Renal pelvis (tissue), 12 donors: ENCODE measurements at places on chromosomes 5 and 9.

GRCh38 chr5:38009749-38010358 is 170.0 kb upstream of the GDNF start:
- peak; percentile 57 for DNase-seq

DNA sequence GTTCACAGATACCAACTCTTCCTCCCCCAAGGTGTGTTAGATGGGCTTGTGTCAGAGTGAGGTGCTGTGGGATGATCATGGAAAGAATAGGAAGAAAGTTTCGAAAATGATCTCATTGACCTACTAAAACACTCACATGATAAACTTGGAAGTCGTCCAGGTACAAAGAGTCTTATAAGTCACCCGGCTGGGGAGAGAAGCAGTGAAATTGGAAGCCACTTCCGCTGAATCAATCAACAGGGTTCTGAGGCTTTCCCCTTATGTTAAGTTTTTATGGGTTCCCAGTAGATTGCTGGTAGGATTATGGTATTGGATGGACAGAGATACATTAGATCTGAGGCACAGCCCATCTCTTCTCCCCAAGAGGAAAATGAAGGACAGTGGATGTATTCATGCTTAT is 218.8 kb upstream of the MSX2 start:
- DNase-seq, result no peak

DNA sequence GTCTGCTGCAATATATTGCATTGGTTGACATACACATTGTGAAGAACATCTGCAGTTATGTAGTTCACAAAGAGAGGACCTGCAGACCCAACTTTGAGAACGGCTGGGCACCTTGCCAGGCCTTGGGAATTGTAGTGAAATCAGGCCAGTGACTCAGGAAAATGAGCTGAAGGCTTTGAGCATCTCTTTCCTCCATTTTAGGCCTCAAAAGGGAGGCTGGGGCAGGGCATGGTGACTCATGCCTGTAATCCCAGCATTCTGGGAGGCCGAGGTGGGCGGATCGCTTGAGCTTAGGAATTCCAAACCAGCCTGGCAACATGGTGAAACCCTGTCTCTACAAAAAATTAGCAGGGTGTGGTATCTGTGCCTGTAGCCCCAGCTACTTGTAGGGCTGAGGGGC is 1.4 kb upstream of the IPPK start:
- no peak for DNase-seq

DNA sequence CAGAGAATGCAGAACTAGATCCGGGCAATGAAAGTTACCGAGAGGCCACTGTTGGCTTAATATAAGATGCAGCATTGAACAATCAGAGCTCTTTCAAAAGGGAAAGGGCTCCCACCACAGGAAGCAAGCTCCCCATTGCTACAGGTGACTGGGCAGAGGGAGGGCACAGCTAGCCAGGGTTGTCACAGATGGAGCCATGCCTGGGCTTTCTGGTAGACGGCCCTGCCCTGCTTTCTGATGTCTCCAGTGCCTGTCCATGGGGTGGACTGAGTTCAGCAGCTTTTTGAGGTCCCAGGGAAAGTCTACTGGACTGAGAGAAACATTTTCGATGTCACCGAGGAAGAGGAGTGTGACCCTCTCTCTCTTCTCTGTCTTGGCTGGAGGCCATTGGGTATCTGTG is 14.1 kb downstream of the RGS3 start:
- no peak for DNase-seq

- no peak for DNase-seq
Measured at GRCh38 chr9:129995409-129996160, 47.4 kb downstream of the FNBP1 start.

DNA sequence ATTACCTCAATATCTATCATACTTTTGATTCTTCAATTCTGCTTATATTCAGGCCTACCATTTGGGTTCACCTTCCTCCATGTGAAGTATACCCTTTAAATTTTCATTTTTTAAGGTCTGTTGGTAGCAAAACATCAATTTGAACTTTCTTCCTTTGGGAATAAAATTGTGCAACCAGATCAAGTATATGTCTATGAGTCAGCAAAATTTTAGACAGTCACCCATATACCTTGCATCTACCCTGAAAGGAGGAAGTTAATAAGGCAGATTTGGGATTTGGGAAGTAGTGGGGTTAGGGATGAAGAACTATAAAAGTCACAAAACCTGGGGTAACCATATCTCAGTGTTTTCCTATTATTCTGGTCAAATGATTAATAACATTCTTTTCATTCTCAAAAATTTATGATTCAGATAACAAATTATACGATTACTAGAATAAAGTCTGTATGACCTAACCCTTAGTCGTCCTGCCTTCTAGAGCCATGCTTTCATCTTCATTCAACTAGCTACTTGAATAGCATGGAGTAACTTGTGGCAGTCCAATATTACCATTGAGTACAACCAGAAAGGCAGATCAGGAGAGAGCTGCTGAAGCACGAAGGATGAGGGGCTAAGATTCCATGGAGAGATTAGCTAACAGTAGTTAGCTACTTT is 2.8 kb upstream of the IL33 start:
- no peak for DNase-seq

DNA sequence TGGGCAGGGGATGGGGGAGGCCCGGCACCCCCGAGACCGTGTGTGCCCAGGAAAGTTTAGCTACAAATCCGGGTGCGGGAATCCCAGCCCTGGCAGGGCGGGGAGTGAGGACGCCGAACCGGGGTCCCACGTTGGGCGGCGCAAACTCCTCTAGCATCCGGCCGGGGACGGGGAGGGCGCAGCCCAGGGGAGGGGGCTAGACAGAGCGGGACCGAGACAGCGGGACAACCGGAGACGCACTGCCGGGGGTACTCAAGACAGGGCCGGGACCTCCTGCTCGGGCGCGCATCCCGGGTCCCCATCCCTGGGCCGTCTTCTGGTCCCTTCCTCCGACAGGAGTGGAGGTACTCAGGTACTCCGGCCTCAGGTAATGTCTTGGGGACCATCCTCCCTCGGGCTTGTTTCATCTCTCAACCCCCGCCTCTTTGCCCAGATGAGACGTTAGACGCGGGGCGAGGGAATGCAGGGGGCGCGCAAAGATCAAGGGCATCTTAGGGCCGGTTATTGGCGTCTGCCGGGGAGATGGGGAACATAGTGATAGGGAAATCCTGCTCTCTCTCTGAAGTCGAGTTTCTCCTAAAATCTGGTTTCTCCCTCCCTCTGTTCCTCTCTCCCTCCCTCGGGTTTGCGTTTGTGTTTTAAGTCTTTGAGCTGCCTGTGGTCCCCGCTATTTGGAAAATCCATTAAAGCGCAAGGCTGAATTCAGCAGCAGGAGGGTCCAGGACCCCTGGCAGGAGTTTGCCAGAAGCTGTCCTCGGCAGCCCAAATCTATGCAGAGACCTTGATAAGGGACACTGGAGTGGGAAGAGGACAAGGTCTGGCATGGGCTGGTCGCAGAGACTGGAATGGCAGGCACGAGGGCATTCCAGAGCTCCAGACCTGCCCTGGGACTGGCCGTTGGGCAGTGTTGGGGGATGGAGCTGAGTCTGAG is 815 bp downstream of the PDZD2 start:
- no peak for DNase-seq

DNA sequence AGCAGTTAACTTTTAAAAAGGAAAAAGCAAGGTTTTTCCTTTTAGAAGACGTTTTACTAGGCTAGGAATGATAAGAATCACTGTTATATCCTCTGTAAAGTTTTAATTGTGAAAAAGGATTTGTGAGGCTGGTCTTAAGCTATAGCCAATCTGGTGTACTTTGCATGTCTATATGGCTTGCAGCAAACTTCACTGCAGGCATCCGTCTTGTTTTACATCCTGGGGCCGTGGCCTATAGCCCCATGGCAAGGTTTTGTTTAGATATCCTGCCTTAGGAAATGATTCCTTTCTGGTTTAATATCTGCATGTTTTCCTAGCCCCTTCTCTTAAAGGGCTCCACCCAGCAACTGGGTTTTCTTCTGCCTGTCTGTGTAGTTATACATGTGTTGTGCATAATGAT is 272.8 kb downstream of the ICE1 start:
- DNase-seq, result no peak

- no peak for DNase-seq
Measured at GRCh38 chr5:17129093-17129849, 88.2 kb upstream of the BASP1 start.

GRCh38 chr9:36442710-36443109 is 42.6 kb upstream of the RNF38 start:
- DNase-seq, result no peak

GRCh38 chr5:164722702-164723101 is 1217.3 kb downstream of the MAT2B start:
- DNase-seq, result no peak

- DNase-seq, result no peak
Measured at GRCh38 chr5:79273341-79273740, 37.4 kb downstream of the JMY start.

- no peak for DNase-seq
Measured at GRCh38 chr5:93899026-93899600, 157.7 kb upstream of the POU5F2 start.

DNA sequence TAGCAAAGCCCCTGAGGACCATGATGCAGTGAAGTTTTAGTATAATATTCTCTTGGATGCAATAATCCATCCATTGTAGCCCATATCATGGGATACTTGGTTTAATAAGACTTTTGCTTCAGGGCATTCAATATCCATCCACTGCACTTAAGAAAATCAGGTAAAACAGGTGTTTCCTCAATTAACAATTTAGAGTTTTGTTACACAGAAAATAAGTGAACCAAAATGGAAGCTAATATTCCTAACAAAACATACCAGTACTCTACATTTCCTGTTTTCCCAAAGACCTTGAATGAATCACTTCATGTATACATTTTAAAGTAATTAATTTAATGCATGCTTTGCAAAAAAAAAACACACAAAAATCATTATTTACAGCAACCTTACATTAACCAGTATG is 305.6 kb downstream of the NR2F1-AS1 start:
- no peak for DNase-seq

- no peak for DNase-seq
Measured at GRCh38 chr5:57802131-57802530, 319.5 kb upstream of the ACTBL2 start.

DNA sequence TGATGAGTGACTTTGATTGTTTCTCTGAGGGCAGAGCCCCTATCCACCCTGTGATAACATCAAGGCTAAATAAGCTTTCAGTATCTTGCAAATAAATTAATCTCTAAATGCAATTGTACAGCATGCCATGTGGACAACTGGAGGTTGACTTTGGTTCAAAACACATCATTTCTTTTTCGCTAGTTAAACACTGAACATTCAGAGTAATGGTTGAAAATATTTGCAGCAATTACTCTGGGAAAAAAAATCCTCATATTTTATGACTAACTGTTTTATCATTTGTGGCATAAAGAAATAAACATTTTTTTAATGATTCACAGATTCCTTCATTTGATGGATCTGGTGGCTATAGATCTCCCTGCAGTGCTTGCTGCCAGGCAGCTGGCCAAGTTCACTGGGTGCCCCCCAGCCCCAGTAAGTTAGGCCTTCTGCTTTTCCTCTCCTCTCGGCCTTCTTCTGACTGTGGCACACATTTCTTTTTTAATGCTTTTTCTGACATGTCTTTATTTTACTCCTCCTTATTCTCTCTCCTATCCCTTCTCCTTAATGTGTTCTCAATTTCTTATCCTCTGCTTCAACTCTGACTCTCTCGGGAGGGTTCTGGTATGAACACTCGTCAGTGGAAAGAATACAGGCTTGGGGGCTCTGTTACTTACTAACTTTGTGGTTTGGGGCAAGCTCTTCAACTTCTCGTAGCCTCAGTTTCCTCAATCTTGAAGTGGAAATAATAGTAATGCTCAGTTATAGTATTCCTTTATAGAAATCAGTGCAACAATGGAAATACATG is 69.6 kb downstream of the ADAMTSL1 start:
- DNase-seq, result no peak

GRCh38 chr9:21244836-21245235 is 5.0 kb upstream of the IFNA14 start:
- DNase-seq, result no peak

GRCh38 chr5:81195335-81195929 is 37.7 kb upstream of the CKMT2 start:
- DNase-seq, result no peak

DNA sequence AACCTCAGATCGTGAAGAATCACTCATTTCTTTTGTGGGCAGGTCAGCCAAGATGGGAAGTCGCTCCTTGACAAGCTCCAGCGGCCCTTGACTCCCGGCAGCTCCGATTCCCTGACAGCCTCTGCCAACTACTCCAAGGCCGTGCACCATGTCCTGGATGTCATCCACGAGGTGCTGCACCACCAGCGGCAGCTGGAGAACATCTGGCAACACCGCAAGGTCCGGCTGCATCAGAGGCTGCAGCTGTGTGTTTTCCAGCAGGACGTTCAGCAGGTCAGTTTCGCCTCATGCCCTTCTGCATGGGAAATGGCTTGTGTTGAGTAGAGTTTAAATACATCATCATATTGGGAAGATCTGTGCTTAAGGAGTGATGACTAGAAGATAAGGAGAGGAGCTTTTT is 173.3 kb downstream of the TRIO start:
- no peak for DNase-seq

DNA sequence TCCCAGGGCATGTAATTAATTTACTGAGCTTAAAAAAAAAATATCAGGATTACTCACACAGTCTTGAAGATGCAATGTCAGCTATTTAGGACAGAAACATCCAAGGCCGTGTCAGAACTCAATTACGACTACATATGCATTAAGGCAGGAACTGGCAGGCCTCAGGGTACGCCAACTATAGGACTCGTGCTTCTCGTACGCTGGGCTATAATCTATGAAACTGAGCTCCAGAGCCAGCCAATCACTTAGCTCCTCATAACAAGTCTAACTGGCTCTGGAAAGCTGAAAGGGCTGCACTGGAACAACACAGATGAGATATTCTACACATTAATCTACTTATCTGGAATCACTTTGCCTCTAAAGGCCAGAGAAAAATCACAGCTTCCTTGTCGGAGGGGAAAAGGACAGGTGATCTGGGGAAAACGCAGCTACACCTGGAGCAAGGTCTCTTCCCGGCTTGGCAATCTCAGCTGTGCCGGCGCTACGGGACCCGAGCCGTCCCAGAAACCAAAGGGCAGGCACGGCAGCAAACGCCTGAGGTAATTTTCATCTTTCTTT is 212.0 kb downstream of the DEPDC1B start:
- peak; percentile 28 for DNase-seq

DNA sequence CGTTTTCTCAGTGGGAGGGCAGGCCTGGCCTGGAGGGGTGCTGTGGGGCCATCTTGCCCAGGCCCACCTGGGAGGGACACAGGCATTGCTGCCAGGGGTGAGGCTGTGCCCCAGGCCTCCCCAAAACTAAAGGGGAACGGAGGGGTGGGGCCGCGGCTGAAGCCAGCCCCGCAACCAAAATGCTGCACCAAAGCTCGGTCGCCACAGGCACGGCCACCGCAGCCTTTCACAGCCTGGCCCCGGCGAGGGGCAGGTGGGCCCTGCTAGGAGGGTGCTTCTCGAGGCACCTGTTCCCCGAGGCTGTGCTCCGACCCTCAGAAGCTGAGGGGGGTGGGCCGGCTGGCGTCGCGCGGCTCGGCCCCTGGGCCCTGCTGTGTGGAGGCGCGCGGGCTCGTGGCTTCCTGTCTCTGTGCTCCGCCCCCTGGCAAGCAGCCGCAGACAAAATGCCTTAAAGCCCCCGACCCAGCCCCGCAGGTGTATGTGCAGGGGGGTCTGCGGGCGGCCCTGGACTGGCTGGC is 57.6 kb downstream of the JAK2 start:
- DNase-seq, result no peak
